Naive thymus-derived CD4-positive, alpha-beta T cell (primary cell): ENCODE measurements at places on chromosomes 3 and 15. TPM values are rescaled to one million over a fixed set of nuclear protein-coding genes. Genes with fewer than 3 reads are reported as not detected.

GRCh38 chr15:48190932-48191573 is 412 bp upstream of the CTXN2 start:
- no peak overlapping the region for H3K27ac ChIP-seq
- H3K4me1 ChIP-seq: no peaks in the 10 kb centered on the region
- H3K4me3 ChIP-seq: no peak overlapping the region
- peak; percentile 4 for DNase-seq

Gene SCN11A
- 0.32 TPM for total RNA-seq

GRCh38 chr15:92617549-92618520 is 37.7 kb downstream of the FAM174B start:
- no peaks in the 10 kb centered on the region for H3K4me1 ChIP-seq
- H3K27me3 ChIP-seq: no peaks in the 10 kb centered on the region
- no peaks in the 10 kb centered on the region for H3K36me3 ChIP-seq
- H3K4me3 ChIP-seq: no peak overlapping the region

GRCh38 chr15:68526269-68526668 is 52.5 kb upstream of the CORO2B start:
- H3K36me3 ChIP-seq: no peaks in the 10 kb centered on the region
- no peak overlapping the region for H3K4me3 ChIP-seq
- no peak overlapping the region for H3K27ac ChIP-seq

- no peak overlapping the region for H3K27ac ChIP-seq
- H3K4me1 ChIP-seq: peaks cover 8% of the 10 kb centered on the region
- H3K27me3 ChIP-seq: no peaks in the 10 kb centered on the region
- H3K4me3 ChIP-seq: no peak overlapping the region
- H3K36me3 ChIP-seq: no peaks in the 10 kb centered on the region
These were observed 106.2 kb downstream of the DGKG start for GRCh38 chr3:186255703-186256331.

Gene RFT1
- 21.8 TPM for total RNA-seq

Gene NR1I2
- 0.54 TPM for total RNA-seq

Gene NPAP1
- not detected for total RNA-seq

DNA sequence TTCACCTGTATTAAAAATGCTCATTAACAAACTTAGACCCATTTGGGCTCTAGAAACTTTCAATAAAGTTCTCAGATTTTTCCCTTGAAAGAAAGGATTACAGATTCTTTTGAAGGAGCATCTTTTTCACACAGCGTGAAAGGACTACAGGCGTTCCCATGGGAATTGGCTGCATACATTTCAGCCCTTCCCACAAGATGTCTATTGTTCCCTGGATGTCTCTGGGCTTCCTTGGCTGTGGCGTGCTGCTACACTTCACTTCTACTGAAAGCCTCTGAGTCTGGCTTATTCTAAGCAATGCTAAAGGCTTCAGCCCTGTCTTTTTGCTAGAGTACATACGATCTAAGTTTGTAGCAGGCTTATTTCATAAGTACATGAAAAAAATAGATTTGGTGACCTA is 1.4 kb downstream of the VEPH1 start:
- no peak overlapping the region for H3K4me3 ChIP-seq
- no peak overlapping the region for H3K27ac ChIP-seq
- no peaks in the 10 kb centered on the region for H3K36me3 ChIP-seq
- DNase-seq: no peak
- H3K4me1 ChIP-seq: no peaks in the 10 kb centered on the region

GRCh38 chr15:100930306-100930848 is 11.2 kb downstream of the LRRK1 start:
- no peak for DNase-seq
- H3K36me3 ChIP-seq: no peaks in the 10 kb centered on the region

- DNase-seq: no peak
- peaks cover 2% of the 10 kb centered on the region for H3K4me1 ChIP-seq
- H3K36me3 ChIP-seq: peaks cover 29% of the 10 kb centered on the region
- H3K27me3 ChIP-seq: no peaks in the 10 kb centered on the region
- no peak overlapping the region for H3K4me3 ChIP-seq
- no peak overlapping the region for H3K27ac ChIP-seq
These were observed 119.9 kb downstream of the FOXP1 start for GRCh38 chr3:71463617-71464016.

DNA sequence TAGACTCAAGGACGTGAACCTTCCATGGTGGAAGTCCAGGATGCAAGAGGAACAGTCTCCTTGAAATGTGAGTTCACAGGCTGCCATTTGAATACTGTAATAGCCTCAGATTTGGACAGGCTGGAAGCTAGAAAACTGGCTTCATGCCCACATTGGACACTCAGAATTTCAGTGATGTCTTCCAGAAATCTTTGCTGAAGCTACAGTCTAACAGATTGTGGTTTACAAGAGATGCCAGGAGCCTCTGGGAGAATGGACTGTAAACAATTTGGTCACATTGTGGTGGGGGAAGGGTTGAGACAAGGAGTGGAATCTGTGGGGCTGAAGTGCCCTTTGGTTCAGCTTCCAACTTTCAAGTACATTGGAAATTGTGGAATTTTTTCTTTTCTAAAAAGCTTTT is 252.0 kb upstream of the PROK2 start:
- no peaks in the 10 kb centered on the region for H3K36me3 ChIP-seq
- H3K27ac ChIP-seq: no peak overlapping the region
- H3K27me3 ChIP-seq: no peaks in the 10 kb centered on the region
- no peak overlapping the region for H3K4me3 ChIP-seq
- no peak for DNase-seq
- no peaks in the 10 kb centered on the region for H3K4me1 ChIP-seq

DNA sequence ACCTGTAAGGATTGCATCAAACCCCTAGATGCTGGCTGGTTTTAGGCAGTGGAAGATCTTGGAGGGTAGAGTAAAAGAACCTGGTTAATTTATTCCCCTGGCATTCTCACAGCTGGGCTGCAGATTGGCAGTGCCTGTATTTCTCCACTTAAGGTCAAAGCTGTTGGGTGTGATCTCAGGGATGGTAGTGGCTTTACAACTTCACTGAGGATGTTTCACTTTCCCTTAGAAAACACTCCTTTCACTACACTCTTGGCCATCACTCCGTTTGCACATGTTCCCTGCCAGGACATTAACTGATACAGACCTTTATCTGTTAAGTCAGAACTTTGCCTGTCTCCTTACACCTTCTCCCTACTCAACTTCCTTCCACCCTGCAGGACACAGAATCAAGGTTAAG is 779.1 kb upstream of the SEMA6D start:
- H3K36me3 ChIP-seq: no peaks in the 10 kb centered on the region
- no peak overlapping the region for H3K4me3 ChIP-seq
- H3K4me1 ChIP-seq: no peaks in the 10 kb centered on the region
- no peak for DNase-seq
- H3K27ac ChIP-seq: no peak overlapping the region

Gene MYRIP
- total RNA-seq: not detected in 2 replicates

DNA sequence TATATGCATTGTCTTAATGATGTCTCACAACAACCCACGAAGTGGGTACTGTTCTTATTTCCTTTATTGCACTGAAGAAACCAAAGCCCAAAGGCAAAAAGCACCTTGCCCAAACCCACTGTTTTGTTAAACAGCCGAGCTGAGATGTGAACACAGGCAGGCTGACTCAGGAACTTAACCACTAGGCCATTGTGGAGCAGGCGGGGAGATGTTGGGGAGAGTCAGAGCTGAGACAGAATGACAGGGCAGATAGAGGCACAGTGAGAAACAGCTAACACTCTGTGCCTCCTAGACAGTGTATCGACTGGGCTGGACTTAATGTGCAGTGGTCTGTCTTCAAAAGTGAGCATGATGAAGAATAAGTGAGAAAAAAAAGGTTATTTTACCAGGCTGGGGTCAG is 56.5 kb downstream of the RPLP1 start:
- no peak overlapping the region for H3K4me3 ChIP-seq
- no peaks in the 10 kb centered on the region for H3K27me3 ChIP-seq
- H3K27ac ChIP-seq: no peak overlapping the region
- DNase-seq: no peak

Gene NR1D2
- 51.0 TPM for total RNA-seq

DNA sequence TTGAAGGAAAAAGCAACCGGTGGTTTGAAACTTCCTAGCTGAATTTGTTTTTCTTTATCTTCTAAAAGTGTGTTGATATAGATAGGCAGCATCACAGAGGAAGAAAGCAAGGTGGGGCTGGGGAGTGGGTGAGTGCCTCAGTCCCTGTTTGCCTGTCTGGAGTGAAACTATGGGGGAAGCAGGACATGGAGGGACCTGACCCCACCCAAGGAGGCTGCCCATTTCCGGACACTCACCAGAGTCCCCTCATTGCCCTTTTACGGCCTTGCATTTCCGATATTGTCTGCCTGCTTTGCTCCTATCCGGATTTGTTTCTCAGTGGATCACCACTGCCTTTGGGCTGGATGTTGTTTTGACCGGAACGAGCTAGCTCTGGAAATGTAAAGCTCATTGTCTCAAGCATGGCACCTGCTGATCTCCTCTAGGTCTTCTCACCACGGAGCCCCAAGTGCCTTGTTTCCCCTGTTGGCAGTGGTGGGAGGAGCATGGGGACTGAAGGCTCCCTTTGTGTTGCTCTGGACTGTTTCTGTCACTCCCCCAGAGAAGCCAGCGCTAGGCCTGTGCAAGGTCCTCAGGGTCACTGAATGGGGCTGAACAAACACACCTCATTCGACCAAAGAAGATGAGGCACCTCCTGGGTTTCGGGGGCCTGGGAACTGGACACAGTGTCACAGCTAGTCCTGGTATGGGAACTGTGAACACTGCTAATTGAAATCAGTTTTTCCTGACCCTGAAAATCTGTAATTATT is 7.0 kb downstream of the CLDN11 start:
- no peaks in the 10 kb centered on the region for H3K4me1 ChIP-seq
- no peak overlapping the region for H3K4me3 ChIP-seq
- no peak for DNase-seq
- no peaks in the 10 kb centered on the region for H3K36me3 ChIP-seq
- no peak overlapping the region for H3K27ac ChIP-seq
- H3K27me3 ChIP-seq: no peaks in the 10 kb centered on the region

DNA sequence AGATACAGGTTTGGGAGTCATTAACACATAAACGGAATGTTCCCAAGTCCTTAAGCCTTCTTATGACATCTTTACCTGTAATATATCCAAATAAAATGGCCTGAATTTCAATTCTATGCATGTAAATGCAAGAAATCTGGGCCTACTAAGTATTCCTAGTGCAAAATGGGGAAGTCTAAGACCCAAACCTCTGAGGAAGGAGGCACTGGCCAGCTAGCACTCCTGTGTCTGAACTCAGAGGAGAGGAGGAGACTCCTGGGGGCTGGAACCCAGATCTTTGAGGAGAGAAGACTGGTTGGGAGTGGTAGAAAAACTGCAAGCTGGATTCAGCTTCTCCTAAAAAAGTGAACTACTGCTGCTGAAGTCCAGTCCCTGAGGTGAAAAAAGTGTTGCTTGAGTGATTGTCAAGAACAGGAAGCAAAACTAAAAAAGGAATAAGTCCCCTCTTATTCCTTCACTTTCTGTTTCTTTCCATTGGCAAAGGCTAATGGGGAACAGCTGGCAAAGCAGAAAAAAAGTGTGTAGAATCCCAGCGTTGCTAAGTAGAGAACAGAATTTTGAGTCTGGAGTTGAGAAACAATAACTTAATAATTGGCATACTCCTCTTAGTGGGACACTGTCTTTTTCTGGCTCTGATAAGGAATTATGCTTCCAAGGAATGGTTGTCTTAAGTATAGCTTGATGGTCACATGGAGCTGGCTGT is 54.8 kb upstream of the ATP2C1 start:
- no peaks in the 10 kb centered on the region for H3K27me3 ChIP-seq
- H3K36me3 ChIP-seq: no peaks in the 10 kb centered on the region
- no peak overlapping the region for H3K4me3 ChIP-seq
- no peak for DNase-seq
- no peak overlapping the region for H3K27ac ChIP-seq
- no peaks in the 10 kb centered on the region for H3K4me1 ChIP-seq

- H3K36me3 ChIP-seq: no peaks in the 10 kb centered on the region
- no peak overlapping the region for H3K27ac ChIP-seq
- H3K27me3 ChIP-seq: no peaks in the 10 kb centered on the region
- DNase-seq: no peak
- H3K4me3 ChIP-seq: no peak overlapping the region
- no peaks in the 10 kb centered on the region for H3K4me1 ChIP-seq
These were observed 119.4 kb upstream of the GPR149 start for GRCh38 chr3:154549391-154549790.

GRCh38 chr3:49871531-49872153 is 1.9 kb upstream of the CAMKV start:
- H3K36me3 ChIP-seq: no peaks in the 10 kb centered on the region
- peaks cover 10% of the 10 kb centered on the region for H3K27me3 ChIP-seq
- no peaks in the 10 kb centered on the region for H3K4me1 ChIP-seq
- H3K27ac ChIP-seq: no peak overlapping the region
- no peak for DNase-seq
- no peak overlapping the region for H3K4me3 ChIP-seq

Gene TGM5
- not detected for total RNA-seq

DNA sequence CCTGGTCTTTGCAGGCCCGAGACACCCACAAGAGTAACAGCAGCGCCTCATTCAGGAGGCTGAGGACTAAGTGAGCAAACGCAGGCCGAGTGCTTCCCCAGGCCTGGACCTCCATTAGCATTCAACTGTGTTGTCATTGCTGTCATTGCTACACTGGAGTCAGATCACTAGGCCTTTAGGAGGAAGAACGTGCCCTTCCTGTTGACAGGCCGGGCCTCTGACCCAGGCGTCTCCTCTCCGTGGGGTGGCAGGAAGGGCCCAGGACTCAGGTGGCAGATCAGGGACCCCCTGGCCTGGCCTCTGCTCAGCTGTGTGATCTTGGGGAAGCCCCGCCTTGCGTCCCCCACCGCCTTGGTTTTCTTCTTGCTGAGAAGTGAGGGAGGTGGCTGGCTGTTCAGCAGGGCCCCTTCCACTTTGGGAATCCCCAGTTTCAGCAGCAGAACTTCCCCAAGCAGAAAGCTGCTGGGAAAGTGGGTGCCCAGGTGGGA is 19.1 kb downstream of the ZDHHC19 start:
- no peak overlapping the region for H3K4me3 ChIP-seq
- peak overlapping the region; percentile 63 for H3K27ac ChIP-seq
- peaks cover 29% of the 10 kb centered on the region for H3K4me1 ChIP-seq
- no peaks in the 10 kb centered on the region for H3K27me3 ChIP-seq

DNA sequence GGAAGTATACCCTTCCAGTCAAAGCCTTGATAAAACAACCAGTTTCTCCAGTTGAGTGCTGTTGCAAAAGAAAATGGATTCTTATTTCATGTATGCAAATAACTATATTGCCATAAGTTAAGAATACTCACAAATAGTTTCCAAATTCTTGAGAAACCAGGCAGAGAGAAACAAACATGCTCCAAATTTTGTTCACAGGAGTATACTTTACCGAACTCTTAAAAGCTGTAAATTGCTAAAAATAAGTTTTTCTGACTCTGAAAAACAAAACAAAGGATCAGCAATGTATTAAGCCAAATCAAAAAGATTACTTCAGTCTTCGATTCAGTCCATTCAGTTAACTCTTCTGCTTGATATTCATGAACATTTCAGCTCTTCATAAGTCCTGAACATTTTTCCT is 646.5 kb downstream of the MCTP2 start:
- H3K4me3 ChIP-seq: no peak overlapping the region
- DNase-seq: no peak
- no peaks in the 10 kb centered on the region for H3K4me1 ChIP-seq
- H3K27ac ChIP-seq: no peak overlapping the region
